ENCODE measurements at places on chromosomes 1 and 21.

DNA sequence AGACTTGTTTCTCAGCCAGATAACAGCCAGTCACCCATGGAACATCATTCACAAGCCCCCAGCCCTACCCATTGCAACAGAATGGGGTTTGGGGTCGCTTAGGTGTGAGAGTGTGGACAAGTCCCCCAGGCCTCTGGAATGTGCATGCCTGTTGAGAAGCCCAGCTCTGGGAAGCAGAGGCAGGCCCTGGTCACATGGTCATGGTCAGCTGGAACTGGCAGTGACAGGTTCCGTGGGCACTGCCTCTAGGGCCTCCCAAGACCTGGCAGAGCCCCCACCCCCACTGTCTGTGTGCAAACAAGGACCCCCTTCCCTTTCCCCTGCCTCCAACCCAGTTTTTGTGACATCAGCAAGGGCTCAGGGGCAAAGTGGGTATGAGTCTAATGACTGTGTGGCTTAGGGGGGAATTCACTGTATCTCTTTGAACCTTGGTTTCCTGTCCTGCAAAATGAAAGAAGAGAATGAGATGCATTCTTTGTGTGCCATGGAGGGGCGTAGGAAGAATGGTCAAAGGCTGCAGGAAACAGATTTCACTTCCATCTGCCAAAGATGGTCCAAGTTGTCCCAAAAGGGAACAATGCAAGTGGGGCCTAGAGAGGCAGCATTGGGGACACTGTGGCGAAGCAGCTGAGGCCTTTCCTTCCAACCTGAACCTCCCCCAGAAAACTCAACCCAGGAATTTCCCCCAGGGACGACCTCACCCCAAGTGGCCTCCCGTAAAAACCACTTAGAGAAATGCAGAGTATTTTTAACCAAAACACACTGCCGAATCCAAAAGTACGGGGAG, 34.7 kb upstream of the SELENON start:
- no peak for DNase-seq

- no peak for DNase-seq
These were observed 39.6 kb upstream of the GRIK3 start for GRCh38 chr1:37073854-37074379.

GRCh38 chr1:1752636-1753606, 25.3 kb downstream of the NADK start:
- no peak for DNase-seq

GRCh38 chr21:45356653-45357435, 48.1 kb upstream of the COL18A1 start:
- DNase-seq: no peak

GRCh38 chr1:247746391-247746935, 1.5 kb downstream of the OR14A2 start:
- DNase-seq: no peak

DNA sequence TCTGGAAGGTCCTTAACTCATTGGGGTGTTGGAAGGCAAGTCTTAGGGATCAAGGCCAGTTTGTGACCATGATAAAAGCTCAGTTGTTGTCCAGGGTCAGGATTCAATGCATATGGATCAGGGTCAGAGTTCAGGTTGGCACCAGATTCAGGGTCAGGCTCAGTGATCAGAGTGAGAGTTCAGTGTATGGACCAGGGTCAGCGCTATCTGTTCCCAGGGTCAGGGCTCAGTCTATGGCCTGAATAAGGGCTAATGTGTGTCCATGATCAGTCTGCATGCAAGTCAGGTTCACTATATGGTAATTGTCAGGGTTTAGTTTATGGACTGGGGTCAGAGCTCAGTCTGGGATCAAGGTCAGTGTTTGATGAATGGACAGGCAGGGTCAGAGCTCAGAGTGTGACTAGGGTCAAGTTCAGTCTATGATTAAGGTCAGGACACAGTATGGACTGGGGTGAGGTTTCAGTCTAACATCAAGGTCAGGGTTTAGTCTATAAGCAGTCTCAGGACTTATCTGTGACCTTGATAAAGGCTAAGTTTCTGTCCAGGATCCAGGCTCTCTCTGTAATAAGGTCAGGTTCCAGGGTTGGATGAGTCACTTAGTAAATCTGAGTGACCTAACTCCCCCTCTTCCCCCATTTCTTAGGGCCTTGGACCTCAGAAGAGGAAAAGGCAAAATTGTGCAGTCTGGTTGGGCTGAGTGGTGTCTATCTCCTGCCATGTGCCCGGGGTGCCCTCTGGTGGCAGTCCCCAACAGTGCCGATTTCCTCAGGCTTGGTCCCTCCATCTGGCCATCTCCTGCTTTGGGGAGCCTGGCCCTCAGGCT, 23.8 kb downstream of the KNCN start:
- DNase-seq: peak; percentile 92

DNA sequence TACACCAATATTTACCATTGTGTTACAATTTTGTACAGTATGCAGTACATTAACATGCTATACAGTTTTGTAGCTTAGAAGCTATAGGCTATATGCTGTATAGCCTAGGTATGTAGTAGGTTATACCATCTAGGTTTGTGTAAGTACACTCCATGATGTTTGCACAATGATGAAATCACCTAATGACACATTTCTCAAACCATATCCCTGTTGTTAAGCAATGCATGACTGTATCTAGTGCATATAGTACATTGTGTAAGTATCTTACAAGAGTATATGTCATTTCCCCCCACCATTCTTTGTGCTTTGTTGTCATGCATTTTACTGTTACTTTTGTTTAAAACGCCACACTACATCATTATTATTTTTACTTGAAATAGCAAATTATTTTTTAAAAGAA, 65.7 kb upstream of the RNF11 start:
- DNase-seq: peak; percentile 41

GRCh38 chr1:1019122-1019999, 559 bp upstream of the AGRN start:
- DNase-seq: peak; percentile 95

DNA sequence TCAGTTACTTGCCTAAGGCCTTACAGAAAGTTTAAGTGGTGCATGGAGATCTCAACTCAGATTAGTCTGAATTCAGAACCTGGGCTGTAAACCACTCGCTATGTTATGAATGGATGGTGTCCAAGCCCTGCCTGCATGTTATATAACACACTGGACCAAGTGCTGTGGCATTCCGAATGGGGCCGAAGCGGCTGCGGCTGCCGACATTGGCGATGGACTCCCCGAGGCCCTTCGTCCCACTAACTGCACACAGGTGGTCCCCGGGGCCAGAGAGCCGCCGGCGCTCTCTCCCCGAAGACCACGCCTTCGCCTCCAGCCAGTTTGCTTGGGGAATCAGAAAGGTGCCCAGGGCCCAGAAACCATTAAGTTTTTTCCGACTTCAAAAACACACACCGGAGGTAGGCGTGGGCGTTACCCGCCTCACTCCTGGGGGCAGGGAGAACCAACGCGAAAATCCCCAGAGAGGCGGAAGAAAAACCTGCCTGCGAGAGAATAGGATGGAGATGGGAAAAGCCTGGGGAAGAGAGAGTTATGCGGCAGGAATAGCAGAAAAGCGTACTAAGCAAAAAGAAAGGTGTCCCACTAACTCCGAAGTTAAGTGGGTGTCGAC, 579 bp upstream of the TENT5C start:
- peak; percentile 34 for DNase-seq

GRCh38 chr1:87053446-87053845, 139.0 kb downstream of the HS2ST1 start:
- DNase-seq: no peak

DNA sequence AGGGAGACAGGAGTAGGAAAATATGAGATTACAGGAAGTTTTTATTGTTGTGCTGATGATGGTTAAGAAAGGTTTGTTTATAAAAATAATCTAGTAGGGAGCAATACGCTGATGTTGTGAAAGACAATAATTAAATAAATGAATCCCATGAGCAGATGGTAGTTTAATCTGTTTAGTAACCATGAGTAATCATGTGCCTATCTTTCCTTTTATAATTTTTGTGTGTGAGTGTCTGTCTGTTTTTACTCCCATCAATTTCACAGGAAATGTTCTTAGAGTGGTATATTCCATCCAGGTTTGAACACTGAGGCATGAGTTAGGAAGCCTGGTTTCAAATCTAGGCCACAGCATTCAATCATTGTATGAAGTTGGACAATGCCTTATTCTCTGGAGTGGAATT, 180.5 kb downstream of the OLFM3 start:
- DNase-seq: no peak

- no peak for DNase-seq
These were observed 460.5 kb downstream of the PTPRU start for GRCh38 chr1:29696656-29697390.

DNA sequence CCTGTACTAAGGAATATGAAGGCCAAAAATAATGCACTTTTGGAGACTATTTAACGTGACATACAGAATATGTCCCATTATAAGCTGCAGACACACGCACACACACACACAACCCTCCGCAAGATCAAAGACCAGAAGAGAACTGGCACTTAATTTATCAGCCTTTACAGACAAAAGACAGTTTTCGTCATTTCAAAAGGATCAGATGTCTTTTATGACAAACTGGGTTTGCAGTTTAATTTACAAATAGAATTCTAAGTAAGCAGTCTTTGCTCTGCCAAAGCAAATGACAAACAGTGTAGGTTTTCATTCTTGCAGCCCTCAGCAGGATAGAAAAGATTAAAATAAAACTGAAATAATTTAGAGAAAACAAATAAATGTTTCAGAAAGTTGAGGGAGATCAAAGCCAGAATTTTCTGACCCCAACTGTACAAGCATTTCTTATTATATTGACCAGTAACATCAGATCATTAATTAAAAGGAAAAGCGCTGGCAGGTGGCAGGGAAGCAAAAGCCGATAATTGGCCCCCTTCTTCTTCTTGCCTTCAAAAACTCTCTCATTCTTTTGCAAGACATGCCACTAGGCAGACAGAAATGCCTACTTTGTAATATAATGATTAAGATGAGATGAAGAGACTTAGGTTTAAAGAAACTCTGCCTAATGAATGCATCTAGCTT, 169.0 kb downstream of the DENND1B start:
- DNase-seq: no peak

- no peak for DNase-seq
These were observed 19.6 kb downstream of the BACE2 start for GRCh38 chr21:41187537-41188025.

DNA sequence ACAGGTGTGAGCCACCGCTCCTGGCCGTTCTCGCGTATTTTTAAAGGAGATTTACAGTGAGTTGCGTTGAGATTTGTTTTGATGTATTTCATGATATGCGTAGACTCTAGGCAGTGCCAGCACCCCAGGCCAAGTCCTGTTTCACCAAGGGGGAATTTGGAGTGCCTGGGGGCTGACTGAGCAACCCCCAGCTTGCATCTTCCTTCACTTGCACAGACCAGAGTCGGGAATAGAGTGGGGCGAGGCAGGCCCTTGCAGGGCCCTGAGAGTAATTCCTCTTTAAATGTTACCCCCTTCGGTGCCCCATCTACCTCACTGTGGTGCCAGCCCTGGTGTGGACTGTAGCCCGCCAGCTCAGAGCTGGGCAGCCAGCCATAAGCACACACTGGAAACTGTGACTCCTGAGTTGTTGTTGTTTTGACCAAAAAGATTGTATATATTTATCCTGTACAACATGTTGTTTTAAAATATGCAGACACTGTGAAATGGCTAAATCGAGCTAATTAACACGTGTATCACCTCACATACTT, 269.5 kb downstream of the NPHP4 start:
- no peak for DNase-seq

GRCh38 chr1:164707868-164708331, 148.9 kb downstream of the PBX1 start:
- DNase-seq: peak; percentile 55

GRCh38 chr21:35195232-35195631, 146.1 kb upstream of the RUNX1 start:
- DNase-seq: no peak

GRCh38 chr1:212782422-212783154, 9.0 kb downstream of the NSL1 start:
- DNase-seq: peak; percentile 73

DNA sequence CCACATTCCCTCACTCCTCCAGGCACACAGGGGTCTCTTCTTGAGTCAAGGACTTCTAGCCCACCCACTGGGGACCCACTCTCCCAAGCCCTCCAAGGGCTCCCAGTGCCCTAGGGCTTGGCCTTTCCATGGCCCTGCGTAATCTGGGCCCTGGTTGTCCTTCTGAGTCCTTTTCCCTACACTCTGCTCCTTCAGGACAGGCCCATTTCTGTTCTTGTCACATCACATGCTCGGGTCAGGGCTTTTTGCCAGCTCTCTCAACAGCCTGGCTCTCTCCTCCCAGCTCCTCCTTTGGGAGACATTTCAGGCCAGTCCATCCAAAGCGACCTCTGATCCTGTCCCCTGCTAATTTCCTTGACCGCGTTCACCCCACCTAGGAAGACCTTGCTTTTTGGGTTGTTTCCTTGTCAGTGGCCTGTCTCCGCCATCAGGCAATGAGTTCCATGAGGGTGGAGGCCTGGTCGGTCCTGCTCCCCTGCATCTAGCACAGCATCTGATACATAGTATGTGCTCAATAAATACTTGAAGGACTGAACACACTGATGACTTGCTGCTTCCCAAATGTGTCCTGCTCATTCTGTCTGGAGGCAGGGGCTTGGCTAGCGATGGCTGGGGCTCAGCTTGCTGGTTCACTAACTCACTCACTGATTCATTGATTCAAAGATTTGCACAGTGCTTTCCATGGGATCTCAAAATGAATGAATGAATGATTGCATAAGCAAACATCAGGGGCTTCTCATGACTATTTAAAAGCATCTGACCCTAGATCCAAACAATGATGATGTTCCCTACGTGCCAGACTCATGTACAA, 44.8 kb downstream of the DHRS3 start:
- no peak for DNase-seq

- no peak for DNase-seq
These were observed 7.3 kb downstream of the SH3BGRL3 start for GRCh38 chr1:26287033-26287711.

GRCh38 chr1:206512058-206512850, 4.9 kb downstream of the RASSF5 start:
- DNase-seq: no peak

DNA sequence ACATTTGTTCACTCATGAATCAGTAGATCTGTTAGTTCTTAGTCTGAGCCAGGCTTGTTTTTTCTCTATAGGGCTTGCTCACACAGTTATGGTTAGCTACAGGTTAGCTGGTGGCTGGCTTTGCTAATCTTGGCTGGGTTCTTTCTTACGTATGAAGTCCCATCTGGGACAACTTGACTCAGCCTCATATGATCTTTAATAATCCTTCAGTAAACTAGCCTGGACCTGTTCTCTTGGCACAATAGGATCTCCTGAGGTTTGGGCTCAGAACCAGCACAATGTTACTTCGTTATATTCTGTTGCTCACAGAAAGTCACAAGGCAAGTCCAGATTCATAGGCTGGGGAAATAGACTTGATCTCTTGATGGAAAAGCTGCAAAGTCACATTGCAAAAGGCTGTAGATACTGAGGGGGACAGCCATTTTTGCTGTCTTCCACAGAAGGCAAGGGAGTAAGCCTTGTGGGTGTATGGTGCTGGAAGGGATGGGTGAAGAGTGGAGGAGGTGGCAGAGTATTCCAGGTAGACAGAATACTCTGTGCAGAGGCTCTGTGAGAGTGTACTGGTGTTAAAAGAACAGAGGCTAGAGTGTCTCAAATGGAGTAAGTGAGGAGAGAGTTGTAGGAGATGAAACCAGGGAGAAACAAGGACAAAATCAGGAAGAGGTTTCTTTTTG, 24.4 kb downstream of the EFCAB7 start:
- peak; percentile 2 for DNase-seq

- no peak for DNase-seq
These were observed 7.6 kb downstream of the EPHX4 start for GRCh38 chr1:92037400-92037799.
